CD4-positive, alpha-beta T cell treated with Interleukin-15 for 4 hours (primary cell): ENCODE measurements at places on chromosomes 5 and 9.

DNA sequence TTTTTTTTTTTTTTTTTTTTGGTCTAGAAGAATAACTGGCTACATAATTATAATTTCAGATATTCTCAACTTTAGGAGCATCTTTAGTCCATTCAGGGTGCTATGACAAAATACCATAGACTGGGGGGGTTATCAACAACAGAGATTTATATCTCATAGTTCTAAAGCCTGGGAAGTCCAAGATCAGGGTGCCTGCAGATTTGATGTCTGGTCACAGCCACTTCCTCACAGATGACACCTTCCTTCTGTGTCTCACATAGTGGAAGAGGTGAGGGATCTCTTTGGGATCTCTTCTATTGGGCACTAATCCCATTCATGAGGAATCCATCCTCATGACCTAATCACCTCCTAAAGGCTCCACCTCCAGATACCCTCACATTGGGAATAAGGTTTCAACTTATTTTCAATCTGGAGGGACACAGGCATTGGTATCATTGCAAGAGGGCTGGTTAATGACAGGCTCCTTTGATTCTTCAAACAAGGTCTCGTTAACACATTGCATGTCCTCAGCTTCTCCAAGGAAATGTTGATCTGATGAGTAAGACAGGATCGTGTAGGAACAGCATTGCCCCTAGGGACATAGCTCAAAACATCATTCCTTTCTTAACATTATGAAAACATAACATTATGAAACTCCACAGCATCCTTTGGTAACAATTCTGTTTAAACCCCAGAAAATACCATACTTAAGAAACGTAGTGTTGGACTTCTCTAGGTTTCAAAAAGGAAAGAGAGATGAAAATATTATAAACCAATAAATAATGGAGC is 372.4 kb downstream of the SEMA5A start:
- no peak for DNase-seq

DNA sequence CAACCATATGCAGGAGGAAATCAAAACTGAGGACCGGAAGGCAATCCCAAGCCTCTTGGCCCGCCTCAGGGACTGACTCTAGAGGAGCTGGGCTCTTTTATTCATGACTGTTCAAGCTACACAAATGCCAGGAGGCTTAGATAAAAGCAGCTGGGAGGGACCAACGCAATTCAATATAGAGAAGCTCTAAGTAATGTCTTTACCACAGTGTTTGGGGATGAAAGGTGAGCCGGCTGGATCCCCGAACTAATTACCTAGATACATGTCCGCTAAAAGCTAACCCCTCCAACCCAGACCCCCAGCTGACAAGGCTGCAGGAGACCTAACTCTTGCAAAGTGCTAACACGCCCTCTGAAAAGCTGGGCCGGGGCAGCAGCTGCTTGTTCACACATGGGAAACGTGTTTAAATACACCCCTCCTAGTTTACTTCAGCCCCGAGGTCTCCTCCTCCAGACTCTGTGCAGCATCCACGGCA is 67.5 kb downstream of the TLE1 start:
- DNase-seq: no peak

DNA sequence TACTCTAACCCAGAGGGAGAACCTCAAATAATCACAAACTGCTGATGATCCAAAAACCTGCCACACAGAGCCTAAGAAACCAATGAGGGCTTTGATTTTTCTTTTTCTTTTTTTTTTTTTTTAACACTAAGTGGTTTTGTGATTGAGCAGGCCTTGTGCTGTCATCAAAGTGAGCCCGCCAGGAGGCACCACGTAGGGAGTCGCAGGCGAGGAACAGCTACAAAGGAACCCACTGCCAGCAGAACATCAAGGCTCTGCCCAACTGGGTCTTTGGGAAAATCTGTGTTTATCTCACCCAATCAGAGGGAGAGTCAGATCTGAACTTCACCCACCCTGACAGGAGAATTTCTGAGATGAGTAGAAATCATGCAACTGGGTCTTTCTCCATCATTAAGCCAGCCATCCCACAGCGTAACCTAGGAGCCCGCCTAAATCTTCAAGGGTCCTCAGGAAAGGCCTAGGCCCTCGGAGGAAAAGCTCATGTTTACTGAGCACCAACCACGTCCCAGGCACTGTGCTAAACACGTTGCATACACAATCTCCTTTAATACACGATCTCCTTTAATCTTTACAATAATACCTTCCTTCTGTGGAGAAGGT is 126.9 kb upstream of the FSTL4 start:
- DNase-seq: no peak

DNA sequence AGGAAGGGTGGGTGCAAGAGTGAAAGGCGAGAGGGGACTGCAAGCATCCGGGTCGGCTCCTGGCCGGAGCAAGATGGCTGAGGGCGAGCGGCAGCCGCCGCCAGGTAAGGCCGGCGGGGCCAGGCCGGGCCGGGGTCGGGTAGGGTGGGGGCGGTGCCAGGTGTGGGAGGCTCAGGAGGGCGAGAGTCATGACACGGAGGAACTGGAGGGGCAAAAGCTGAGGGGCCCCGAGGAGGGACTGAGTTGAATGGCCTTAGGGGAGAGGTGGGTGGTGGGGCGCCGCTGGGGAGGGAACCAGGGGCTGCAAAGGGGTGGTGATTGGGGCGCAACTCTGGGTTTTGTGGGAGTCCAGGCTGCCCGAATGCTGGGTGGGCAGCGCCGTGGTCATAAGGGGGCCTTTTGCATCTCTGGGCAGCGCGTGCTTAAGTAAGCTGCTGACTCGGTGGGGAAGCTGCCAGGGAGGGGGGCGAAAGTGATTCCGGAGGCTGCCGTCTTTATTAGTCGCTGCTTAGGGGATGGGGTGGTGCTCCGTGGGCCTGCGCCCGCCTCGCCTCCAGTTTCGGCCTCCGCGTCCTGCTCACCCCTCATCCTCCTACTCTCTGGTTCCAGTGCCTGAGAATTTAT is 425 bp downstream of the PTPA start:
- DNase-seq: peak; percentile 2

- no peak for DNase-seq
These were observed 509.8 kb downstream of the DMAC1 start for GRCh38 chr9:7289773-7290172.

- no peak for DNase-seq
These were observed 813.9 kb upstream of the CDH10 start for GRCh38 chr5:25458628-25459027.

GRCh38 chr5:37492778-37493555 is 113.8 kb downstream of the WDR70 start:
- peak; percentile 10 for DNase-seq

DNA sequence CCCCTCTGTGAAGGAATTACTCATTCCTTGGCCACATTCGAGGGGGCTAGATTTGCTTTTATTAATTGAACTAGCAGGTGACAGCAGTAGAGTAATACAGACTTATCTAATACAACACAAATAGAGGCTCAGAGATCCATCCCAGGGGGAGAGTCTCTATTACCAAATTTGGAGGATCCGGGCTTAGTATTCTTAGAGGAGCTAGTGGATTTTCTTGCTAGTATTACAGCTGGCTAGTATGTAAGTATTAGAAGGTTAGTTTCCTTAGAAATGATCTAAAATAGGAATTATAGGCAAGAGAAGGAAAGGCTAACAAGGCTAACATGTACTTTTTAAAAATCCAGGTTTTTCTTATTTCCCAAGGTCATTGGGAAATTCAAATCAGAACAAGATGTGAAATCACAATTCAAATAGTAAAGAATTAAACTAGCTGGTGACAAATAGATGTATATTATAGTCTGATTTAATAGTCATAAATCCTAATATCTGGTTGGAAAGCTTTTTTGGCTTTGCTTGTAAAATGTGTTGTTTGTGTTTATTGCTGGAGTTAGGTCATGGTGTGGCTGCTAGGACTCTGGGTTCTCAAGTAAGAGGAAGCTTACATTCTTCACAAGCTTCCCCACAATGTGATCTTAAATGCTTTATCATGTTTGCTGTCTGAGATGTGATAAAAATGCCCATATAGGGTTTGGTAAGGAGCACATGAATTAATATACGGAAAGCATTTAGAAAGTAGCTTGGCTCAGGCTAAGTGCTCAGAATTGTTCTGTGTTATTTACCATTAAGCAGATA is 160.4 kb upstream of the MPDZ start:
- DNase-seq: no peak

DNA sequence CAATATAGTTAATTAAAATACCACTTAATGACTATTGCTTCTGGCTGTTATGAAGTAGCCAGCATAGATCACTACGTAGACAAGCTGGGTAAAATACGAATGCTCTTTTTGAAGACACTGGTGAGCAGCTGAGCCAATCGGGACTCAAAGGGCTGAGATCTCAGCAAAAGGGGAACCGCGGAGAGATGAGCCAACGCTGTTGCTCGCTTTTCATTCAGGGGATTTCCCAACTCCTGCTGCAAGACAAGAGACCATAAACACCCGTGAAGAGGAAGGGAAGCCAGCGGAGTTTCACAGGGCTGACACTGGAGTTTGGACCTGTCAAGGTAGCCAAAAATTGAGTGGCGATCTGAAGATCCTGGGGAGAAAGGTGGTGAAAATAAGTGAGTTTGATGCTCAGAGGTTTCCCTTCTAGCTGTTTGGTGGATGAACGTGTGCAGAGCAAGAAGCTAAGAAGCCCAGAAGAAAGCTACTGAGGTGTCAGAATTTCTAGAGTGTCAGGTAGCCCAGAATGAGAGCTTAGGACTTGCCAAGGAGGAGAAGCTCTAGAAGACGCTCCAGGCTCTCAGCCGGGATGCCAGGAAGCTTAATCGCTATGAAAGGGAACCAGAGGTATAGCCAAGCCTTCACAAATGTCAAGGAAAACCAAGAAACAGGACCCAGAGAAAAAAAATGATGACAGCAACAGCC is 79.6 kb upstream of the RNU6ATAC start:
- DNase-seq: peak; percentile 37

DNA sequence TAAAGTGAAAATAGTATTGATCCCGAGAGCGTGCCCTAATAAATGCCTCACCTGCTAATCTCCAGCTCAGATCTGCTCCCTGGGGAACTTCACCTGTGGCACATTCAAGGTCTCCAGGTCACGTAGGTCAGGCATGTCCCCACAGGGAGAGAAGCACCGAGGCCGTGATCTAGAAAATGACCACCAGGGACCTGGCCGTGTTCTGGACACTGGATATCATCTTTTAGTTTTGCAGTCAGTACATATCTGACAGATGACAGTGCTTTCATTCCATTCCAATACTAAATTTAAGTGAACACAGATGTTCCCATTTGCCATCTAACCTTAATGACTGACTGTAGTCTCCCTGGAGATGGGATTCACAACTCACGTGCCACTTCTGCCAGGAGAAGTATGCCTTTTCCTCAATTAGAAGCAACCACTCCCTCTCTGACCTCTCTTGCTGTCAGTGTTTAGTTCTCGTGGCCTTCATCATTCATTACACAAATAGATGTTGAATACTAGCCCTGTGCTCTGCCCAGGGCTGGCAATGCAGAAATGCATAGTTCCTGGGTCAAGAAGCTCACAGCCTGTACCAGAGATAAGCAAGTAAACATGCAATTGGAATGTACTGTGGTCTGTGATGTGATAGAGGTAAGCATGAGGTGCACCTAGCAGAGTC is 276.5 kb downstream of the NTRK2 start:
- no peak for DNase-seq

DNA sequence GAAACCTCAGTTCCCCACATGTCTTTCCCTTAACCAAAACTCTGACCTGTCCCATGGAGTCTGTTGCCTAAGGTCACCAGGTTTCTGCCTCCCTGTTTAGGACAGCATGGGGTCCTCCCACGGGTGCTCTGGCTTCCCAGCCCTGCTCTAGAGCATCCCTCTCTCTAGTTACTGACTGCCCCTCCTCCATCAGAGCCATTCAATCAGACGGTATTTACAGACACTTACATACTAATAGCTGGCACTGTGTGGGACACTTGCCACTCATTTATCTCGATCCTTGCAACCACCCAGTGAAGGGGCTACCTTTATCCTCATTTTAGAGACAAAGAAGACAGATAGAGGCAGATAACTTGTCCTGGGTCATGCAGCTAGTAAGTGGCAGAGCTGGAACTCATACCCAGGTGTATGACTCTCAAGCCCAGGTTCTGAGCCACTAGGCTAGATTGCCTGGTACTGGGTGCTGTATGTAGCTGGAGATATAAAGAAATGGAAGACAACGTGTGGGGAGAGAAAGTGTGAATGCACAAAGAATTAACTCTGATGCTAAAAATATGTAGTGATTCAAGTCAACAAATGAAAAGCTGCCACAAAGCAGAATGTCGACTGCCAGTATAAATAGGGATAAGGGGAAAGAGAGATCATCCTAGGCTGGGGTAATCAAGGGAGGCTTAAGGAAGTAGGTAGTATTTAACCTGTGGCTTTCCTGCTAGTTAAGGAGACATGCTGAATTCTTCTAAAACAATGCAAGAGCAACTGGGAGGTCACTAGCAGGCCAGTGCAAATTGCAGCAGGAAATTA is 52.5 kb upstream of the PDE8B start:
- no peak for DNase-seq

DNA sequence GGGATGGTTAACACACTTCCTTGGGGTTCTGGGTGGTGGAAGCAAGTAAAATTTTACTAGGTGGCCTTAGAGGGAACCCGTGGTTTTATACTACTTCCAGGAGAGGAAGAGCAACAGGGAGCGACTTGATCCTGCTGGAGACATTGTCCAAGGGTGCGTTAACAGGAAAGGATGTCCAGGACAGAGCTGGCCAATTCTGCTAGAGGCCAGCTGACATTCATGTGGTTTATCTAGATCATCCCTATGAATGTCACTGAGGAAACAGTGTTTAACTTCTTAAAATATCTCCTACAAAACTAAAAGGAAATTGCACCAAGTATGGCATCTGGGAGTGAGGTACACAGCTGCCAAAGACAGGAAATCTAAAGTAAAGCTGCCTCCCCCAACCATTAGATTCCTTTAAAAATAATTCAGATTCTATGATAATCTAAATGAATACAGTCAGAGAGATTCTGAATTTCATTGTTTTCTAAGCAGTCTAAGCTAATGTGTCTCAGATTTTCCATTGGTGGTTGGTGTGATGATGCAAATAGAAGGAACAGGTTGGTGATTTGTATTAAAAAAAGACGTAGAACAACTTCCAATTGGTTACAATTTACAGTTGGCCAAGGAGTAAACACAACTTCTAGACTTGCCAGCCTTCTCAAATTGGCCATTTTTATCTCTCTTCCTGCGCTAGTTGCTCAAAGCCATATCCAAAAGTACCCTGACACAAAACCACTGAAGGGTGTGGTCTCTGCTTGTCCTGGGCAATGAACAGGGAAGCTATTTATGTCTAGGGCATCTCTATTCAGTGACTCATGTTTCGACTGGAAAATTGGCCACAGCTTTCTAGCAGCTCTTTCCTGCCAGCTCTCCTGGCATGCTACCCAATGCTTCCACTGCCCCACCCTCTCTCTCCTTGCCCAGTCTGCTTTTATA is 574.7 kb upstream of the MEF2C start:
- no peak for DNase-seq

GRCh38 chr9:90078988-90079421 is 474.2 kb downstream of the GADD45G start:
- no peak for DNase-seq
